ENCODE measurements at places on chromosomes 2 and 18. TPM values are rescaled to one million over a fixed set of nuclear protein-coding genes. Genes with fewer than 3 reads are reported as not detected.

PAIP2B gene
- total RNA-seq: 1.3 TPM

TUBB8B gene
- not detected for total RNA-seq

VRK2 gene
- total RNA-seq: 23.1 TPM

GRCh38 chr2:230614913-230615332, 97.7 kb upstream of the CAB39 start:
- no peak for DNase-seq

DNA sequence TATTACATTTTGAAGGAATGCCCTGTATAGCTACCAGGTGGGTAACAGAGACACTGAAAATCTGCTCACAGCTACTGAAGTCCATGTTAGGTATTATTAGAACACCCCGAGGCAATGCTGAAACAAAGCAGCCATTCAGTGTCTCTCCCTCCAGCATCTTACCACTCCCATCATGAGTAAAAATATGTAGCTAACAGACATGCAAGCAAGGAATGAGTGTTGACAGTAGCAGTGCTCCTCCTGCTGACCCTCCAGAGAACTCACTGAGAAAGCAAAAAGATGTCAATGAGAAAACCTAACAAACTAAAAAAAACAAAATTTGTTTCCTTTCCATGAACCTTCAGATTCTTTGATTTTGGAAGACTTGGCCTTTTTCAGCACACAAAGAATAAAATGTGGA, 393.9 kb downstream of the LRRTM1 start:
- no peak for DNase-seq

- no peak for DNase-seq
These were observed 33.8 kb downstream of the RBKS start for GRCh38 chr2:27856386-27856785.

DNA sequence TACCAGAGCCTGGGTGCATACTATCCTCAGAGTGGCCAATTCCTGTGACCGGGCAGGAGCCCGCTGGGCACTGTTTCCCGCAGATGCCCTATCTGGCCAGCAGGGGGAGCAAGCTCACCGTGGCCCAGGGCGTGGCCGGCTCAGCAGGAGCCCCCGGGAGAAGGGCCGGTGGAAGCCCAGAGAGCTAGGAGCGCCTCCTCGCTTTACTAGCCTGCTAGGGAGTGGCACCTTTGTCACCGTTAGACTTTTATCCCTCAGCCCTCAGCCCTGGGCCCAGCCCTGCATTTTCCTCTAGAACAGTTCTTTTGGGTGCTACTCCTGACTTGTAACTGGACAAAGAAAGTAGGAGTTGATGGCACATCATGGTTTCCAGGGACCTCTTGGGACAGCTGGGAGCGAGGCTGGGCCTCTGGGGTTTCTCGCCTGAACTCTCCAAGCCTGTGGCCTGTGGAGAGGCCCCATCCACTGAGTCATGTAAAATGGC, 24.0 kb downstream of the TMEM177 start:
- DNase-seq: peak; percentile 81

GRCh38 chr2:641872-642815, 35.1 kb downstream of the TMEM18 start:
- no peak for DNase-seq

All from adrenal gland (tissue), 19 donors.